ENCODE measurements at places on chromosomes 12 and 14. TPM values are rescaled to one million over a fixed set of nuclear protein-coding genes. Genes with fewer than 3 reads are reported as not detected.

Gene LMO3
- 73.7 TPM for total RNA-seq

DNA sequence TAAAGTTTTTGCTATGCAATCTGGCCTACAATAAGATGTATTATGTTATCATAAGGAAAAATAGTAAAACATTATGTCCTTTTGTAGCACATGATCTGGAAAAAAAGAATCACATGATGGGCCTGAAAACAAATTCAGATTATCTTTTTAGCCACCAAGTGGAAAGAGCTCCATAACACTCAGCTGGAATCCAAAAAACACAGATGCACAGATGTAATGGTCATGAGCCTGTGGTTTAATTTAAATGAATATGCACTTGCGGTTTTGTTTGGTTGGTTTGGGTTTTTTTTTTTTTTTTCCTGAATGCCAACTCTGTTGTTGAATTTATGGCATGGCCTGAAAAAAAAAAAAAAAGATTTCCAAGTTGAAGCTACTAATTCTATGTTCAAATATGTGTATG is 4.1 kb downstream of the KCNC2 start:
- no peak for DNase-seq

Gene TMEM120B
- 3.9 TPM for total RNA-seq

DNA sequence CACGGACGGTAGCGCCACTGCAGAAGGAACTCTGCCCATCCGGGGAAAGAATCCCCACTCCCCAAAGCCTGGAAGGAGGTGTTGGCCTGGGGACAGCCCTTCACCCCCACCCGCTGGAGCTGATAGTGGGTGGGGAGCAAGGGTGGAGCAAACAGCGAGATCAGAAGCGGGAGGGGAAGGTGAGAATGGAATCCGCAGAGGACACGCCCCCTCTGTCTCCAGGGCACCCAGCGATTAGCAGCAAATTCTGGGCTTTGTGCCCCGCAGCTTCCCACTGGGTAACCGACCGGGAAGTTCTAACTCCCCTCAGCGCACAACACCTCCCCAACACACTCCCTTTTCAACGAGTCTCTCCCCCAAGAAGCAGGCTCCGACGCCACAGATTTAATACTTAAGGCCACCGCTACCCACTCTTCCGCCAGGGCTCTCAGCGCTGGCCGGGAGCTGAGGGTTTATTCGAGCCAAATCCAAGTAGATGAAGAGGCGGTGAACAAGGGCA is 1.4 kb downstream of the SLC25A29 start:
- no peak for DNase-seq

DNA sequence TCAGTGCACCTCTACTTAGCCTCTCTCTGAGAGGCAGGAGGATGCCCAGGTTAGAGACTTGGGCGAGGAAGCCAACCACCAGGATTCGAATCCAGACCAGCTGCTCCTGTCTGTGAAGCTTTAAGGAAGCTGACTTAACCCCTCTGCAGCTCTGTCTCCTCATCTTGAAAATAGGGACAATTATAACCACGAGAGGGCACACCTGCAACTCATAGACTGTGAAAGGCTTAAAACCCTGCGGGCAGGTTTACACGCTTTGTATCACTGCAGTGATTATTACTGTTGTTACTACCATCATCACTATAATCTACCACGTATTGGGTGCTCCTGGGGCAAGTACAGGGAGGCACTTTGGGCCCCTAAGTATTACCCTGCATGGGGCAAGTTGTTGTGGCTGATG is 379.8 kb downstream of the VRK1 start:
- no peak for DNase-seq

DNA sequence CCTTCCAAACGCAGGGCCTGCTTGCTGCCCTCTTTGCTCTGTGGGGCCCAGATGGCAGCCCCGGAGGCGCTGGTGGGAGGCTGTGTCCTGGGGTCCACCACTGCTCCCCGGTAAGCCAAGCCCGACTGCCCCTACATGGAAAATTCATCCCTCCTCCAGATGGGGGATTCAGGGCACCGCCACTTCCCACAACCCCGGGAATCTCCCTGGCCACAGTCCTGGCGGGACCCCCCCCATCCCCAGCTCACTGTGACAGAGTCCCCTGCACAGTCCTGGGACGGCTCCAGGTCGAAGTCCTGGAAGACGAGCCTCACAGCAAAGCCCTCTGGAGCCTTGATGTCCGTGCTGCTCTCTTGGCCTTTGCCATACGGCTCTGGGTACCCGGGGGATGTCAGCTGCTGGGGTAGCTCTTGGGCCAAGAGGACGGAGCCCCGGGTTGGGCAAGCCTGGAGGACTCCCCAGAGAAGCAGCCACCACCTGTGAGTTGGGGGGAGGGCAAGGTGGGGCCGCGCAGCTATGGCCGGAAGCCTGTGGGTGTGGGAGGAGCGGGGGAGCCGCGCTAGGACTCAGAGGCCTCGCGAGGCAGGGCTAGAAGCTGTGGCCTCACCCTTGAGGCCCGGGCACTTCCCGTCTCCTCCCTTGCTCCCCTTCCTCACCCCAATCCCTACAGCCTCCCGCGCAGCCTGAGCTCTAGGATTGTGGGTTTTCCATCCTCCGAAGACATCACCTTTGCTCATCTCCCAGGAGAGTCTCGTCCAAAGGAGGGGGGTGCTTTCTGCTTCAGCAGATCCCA is 815 bp downstream of the C1RL start:
- DNase-seq = no peak

- DNase-seq = no peak
Observed at GRCh38 chr14:22919601-22919921, 612 bp upstream of the RBM23 start.

DNA sequence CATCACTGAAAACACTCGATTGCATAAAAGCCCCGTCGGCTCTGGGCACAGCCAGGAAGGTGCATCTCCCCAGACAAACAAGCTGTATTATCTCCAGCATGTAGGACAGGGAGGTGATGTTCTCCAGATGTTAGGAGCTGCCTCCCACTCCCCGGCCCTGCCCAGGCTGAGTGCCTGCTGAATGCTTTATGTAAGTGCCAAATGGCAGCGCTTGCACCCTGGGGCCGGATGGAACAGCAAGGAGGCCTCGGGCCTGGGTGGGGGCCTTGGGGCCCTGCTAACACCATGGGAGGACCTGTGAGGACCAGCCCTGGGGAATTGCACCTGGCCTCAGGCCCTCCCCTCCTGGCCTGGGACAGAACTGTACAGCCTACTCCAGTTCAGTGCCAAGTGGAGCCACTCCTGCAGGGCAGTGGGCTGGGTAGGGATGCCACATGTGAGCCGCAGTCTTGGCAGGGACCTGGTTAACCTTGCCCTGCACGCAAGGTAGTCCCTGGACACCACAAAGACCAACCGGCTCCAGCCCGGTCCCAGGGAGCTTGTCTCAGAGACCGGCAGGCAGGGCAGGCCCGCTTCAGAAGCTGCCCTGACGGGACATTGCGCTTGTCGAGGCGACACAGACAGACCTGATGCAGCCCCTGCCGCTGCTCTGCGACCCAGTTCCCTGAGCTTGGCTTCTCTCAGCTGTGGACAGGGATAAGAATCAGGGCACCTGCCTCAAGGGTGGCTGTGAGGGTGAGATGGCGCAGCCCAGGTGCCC is 35.3 kb upstream of the PPP1R13B start:
- DNase-seq = no peak

Gene COX8C
- total RNA-seq = not detected

- no peak for DNase-seq
Observed at GRCh38 chr14:75781096-75781495, 120.0 kb downstream of the TTLL5 start.

DNA sequence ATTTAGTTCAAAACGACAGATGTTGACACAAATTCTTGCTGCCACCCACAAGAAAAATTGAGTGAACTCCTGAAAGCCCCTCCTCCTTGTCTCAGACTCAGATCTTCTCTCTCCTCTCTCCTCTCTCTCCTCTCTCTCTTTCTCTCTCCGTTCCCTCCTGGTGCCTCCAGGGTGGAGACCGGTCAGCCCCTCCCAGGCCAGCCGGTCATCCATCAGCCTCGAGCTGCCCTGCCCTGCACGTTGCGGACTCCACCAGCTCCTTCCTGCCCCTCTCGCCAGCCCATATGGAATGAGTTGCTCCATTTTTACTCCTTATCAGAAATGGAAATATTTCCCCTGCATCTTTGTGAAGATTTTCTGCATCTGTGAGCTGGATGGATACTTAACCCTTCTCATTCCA is 103.8 kb downstream of the TBX5 start:
- no peak for DNase-seq

Gene OASL
- total RNA-seq = 0.98 TPM

GRCh38 chr12:70383886-70384285 is 17.8 kb downstream of the KCNMB4 start:
- no peak for DNase-seq

DNA sequence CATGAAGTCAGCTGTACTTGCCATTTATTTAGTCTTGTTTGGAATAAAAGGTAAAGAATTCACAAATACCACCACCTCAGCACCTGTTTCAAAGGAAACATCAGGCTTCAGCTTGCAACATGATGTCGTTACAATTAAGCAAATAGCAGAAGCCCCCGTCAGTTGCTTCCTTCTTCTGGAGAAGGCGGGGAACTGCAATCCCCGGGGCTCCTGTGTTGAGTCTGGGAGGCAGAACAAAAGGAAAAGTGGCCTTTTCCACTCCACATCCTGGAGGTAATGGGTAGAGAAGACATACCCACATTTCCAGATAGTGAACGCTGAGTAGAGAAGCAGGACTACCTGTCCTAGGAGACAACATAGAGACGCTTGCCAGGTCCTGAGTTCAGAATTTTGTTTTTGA is 92.8 kb downstream of the DNAH10 start:
- DNase-seq = no peak

Gene GARIN6
- total RNA-seq = not detected

DNA sequence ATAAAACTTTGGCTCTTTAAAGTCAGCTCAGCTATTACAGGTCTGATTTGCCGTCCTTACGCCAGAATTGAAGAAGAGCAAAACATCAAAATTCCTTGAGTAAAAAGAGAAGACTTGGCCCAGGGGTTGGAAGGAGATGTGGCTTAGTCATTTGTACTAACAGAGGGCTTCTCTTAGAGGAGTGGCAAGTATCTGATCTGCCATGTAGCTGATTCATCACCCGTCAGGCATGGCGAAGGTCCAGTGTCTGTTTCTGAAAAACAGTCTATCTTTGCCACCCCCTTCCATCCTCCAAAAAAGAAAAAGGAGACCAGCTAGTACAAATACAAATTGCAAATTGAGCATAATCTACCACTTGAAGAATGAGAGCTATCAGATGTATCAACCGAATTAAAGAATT is 91.9 kb downstream of the RAD52 start:
- no peak for DNase-seq

- DNase-seq = no peak
Observed at GRCh38 chr14:89418452-89418851, 1.4 kb upstream of the FOXN3 start.

Gene NANOG
- total RNA-seq = 13.3 TPM

Gene AMIGO2
- total RNA-seq = 20.4 TPM

- DNase-seq = no peak
Observed at GRCh38 chr12:124338448-124338847, 43.6 kb downstream of the RFLNA start.

Gene OR6C4
- total RNA-seq = not detected

Gene TMED8
- total RNA-seq = 8.6 TPM

Gene HDAC7
- total RNA-seq = 67.0 TPM

DNA sequence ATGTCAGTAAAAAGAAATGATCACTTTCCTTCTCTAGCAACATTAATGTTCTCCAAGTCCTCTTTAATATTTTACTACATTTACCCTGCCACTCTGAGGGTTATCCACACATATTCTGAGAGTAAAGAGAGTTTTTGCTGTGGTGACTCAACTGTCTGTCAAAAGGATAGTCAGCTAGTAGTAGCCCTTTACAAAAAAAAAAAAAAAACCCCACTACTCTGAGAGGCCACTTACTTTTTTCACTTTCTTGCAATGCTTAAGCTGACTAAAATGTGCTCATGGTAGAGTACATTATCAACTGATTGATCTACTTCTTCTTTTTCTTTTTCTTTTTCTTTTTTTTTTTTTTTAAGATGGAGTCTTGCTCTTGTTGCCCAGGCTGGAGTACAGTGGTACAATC is 27.6 kb upstream of the PPM1A start:
- DNase-seq = no peak

Gene PIWIL1
- total RNA-seq = not detected

DNA sequence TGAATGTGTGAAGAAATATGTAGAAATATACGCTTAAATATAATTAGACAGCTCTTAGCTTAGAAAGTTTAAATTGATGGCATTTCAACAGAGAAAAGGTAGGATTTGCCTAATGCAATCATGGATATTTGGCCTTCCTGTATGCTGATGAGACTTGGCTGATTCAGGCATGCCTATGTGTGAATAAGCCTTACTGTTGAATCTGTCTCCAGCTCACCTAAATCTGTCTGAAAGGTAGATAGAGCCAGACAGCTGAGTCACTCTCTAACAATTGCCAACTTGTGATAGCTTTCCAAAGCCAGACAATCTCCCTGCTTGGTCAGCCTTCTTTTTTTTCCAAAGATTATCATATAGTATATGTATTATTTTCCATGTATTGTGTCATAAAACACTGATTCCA is 92.8 kb upstream of the FLRT2 start:
- DNase-seq = no peak

GRCh38 chr14:103090481-103091020 is 4.0 kb upstream of the EXOC3L4 start:
- DNase-seq = no peak

Gene IL22
- not detected for total RNA-seq

DNA sequence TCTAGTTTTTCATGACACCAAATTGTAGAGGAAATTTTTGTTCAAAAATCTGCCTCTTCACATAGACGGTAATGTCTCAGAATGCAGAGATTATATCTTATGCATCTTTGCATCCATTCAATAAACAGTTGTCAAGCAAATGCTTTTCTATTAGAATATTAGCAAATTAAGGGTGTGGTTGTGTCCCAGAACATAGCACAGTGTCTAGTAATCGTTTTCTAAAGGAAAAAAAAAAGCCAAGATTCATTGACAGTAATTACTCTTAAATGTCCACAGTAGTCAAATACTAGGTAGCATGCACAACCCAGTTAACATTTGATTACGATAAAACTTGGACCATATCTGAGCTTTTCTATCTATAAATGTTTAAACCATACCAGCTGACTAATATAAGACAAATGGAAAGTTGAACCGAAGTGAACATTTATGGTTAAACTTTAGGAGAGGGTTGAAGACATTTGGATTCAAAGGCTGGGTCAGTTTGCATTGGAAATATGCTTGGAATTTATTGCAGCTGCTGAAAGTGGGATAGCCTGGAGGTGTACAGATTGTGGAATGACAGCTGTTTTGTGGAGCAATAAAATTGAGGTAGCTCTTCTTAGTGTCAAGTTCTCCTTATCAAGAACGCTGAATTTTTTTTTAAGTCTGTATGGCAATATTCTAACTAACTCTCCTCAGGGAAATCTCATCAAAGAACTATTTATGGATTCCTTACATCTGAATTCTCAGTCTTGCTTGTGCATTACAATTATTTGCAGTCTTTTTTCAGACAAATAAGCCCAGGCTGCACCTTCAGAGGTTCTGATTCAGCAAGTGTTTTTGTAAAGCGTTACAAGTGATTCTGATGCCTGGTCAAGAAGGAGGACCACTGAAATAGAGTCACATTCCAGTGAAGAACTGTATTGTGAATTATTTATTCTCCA is 66.7 kb upstream of the ATP2B1 start:
- no peak for DNase-seq

DNA sequence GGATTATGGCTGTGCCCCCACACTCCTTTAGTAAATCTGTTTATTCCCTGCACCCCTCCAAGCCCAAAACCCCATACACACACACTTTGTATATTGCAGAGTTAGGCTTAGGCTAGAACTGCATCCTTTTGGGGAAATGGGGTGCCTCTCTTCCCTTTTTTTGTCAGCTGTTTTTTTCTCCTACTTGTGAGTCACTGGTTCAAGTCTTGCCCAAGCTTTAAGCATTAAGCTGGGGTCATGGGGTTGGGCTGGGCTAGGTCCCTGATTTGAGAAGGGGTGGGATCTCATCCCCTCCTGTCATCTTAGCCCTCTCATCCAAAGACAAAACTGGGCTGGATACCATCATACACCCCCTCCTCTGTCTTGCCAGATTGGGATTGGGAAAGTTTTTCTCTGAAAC is 1.6 kb downstream of the LRP1 start:
- no peak for DNase-seq
